ENCODE measurements at places on chromosomes 1 and 21.

DNA sequence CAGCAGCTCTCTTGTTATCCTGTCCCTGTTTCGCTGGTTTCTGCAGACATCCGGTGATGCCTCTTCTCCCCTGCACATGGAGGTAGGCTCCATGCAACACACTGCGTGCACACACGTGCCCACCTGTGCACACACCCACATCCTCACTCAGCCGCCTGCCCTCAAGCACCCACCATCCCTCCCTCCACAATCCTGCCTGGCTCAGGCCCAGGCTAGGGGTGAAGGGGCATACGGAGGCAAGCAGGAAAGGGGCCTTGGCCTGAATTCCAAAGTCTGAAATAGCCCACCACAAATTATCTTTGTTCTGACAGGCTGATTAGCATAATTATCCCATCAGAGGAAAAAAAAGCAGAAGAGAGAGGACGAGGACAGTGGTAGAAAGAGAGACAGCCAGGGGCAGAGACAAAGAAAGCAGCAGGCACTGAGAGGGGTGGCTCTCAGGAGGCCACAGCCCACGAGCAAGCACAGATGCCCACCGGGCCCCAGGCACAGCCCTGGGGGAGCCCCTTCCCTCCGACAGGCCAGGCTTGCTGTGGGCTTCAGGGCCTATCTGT, 73.2 kb downstream of the GRIK3 start:
- no peak overlapping the region for H3K4me3 ChIP-seq
- no peaks in the 10 kb centered on the region for H3K36me3 ChIP-seq
- no peaks in the 10 kb centered on the region for H3K4me1 ChIP-seq
- no peak for DNase-seq

GRCh38 chr1:202266061-202266765, 72.6 kb downstream of the LGR6 start:
- H3K27me3 ChIP-seq: peaks cover 79% of the 10 kb centered on the region
- no peak overlapping the region for H3K27ac ChIP-seq
- no peak overlapping the region for H3K4me3 ChIP-seq
- H3K36me3 ChIP-seq: no peaks in the 10 kb centered on the region
- DNase-seq: no peak

- no peak overlapping the region for H3K4me3 ChIP-seq
- H3K4me1 ChIP-seq: no peaks in the 10 kb centered on the region
- no peak for DNase-seq
- H3K27ac ChIP-seq: no peak overlapping the region
Observed at GRCh38 chr1:41874903-41875411, 43.8 kb downstream of the HIVEP3 start.

DNA sequence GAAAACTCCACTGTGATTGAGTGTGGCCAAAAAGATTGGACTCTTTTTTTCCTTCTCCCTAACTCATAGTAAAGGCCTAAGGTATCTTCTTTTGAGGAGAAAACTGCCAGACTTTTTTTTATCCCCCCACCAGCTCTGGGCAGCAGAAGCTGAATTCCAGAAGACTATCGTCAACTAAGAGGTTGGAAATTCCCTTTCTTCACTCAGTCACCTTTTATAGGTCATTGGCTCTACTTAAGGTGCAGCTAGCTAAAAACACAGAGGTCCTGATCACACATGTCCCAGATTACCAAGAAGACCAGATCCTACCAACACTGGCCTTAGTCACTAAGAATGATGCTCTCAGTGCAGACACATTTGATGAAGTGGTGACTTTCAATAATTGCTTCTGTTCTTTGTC, 1441.2 kb downstream of the PLA2G4A start:
- no peak overlapping the region for H3K4me3 ChIP-seq
- no peaks in the 10 kb centered on the region for H3K36me3 ChIP-seq
- H3K27me3 ChIP-seq: no peaks in the 10 kb centered on the region
- H3K27ac ChIP-seq: no peak overlapping the region
- no peak for DNase-seq
- H3K4me1 ChIP-seq: no peaks in the 10 kb centered on the region

DNA sequence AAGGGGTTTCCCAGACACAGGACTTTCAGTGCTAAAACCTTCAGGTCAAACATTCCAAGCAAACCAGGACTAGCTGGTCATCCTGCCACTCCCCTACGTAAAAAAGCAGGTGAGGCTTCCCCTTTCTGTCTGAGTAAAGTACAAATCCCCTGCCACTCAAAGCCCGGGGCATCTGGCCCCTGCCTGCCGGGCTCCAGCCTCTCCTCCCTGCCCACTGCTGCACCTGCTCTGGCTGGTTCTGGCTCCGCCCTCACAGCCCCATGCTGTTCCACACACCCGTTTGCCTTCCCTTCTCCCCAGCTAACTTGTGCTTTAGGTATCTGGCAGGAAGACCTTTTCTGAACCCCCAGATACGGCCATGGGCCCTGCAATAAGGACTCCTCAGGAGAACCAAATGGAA, 23.3 kb upstream of the S100A7 start:
- H3K36me3 ChIP-seq: no peaks in the 10 kb centered on the region
- H3K27ac ChIP-seq: peak overlapping the region; percentile 59
- no peaks in the 10 kb centered on the region for H3K27me3 ChIP-seq
- no peak overlapping the region for H3K4me3 ChIP-seq
- H3K4me1 ChIP-seq: no peaks in the 10 kb centered on the region

DNA sequence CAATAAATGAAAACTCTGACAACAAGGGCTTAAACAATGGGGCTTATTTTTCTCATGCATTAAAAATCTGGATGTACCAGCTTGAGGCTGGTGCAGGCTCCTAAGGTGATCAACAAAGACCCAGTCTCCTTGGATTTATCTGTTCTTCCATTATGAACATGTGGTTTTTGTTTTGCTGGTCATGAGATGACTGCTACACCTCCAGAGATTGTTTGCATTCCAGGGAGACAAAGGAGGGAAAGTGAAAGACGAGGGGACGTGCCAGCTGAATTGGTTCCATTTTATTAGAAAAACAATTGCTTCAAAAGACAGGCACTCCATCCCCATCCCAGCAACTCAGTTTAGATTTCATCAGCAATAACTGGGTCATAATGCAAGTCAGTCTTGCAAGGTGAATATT, 90.9 kb upstream of the KCNK1 start:
- DNase-seq: no peak
- H3K36me3 ChIP-seq: no peaks in the 10 kb centered on the region
- no peak overlapping the region for H3K4me3 ChIP-seq
- H3K27ac ChIP-seq: no peak overlapping the region

DNA sequence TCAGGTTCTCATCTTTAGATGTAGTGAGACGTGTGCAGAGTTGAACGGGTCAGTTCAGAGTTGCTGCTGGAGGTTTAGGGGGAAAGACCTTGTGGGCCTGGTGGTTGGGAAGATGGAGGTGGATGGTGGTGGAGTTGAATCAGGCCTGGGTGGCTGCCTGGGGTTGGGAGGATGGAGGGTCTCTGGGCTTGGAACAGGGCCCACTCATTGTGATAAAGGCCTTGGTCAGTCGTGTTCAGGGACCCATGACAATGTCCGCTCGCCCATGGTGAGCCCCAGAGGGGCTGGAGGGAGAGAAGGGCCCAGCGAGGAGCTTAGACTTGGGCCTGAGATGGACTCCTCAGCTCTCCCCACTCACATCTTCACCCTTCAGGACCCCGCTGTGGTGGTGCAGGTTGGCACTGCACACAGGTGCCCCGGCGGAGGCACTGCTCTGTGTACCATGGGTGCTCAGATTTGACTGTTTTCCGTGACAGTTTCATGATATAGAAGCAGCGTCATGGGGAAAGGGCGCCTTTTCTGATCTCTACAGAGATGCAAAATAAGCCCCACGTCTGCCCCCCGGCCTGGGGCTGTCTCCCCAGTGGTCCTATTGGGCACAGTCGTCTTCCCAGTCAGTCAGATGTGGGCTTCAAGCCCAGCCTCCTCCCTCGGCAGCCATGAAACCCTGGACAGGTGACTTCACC, 39.2 kb downstream of the DISP3 start:
- no peaks in the 10 kb centered on the region for H3K27me3 ChIP-seq
- no peaks in the 10 kb centered on the region for H3K4me1 ChIP-seq
- H3K27ac ChIP-seq: no peak overlapping the region
- DNase-seq: no peak
- no peak overlapping the region for H3K4me3 ChIP-seq

GRCh38 chr1:93750955-93751354, 69.3 kb upstream of the BCAR3 start:
- DNase-seq: no peak
- no peaks in the 10 kb centered on the region for H3K27me3 ChIP-seq
- no peak overlapping the region for H3K27ac ChIP-seq
- H3K36me3 ChIP-seq: no peaks in the 10 kb centered on the region
- H3K4me1 ChIP-seq: peaks cover 4% of the 10 kb centered on the region
- H3K4me3 ChIP-seq: no peak overlapping the region

- no peak overlapping the region for H3K4me3 ChIP-seq
- H3K36me3 ChIP-seq: no peaks in the 10 kb centered on the region
- DNase-seq: no peak
- no peaks in the 10 kb centered on the region for H3K27me3 ChIP-seq
- H3K4me1 ChIP-seq: peaks cover 9% of the 10 kb centered on the region
- H3K27ac ChIP-seq: no peak overlapping the region
Observed at GRCh38 chr1:97630948-97631347, 289.9 kb downstream of the DPYD start.

DNA sequence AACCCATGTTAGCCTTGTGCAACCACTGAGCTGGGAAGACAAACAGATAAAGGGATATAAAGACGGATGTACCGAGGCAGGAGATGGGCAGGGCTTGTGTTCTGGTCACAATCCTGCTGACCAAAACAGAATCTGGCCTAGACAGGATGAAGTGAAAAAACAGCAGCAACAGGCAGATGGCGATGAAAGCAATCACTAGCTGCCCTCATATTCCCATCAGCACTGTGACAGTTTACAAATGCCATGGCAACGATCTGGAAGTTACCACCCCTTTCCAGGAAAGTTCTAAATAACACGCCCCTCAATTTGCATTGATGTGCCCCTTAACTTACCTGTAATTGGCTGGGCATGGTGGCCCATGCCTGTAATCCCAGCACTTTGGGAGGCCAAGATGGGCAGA, 40.6 kb upstream of the CD46 start:
- H3K27me3 ChIP-seq: no peaks in the 10 kb centered on the region
- no peak for DNase-seq

DNA sequence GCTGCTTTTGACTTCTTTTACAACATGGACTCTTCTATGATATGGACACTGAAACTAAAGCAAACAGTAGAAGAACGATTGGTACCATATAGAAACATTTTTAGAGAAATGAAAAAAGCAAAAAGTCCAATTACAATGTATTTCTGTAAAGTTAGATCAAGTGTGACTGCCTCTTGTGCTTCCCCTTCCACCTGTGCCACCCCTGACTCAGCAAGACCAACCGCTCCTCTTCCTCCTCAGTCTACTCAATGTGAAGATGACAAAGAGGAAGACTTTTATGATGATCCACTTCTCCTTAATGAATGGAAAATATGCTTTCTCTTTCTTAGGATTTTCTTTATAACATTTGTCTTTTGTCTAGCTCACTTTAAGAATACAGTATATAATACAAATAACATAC, 66.9 kb downstream of the PHTF1 start:
- no peaks in the 10 kb centered on the region for H3K4me1 ChIP-seq
- H3K4me3 ChIP-seq: no peak overlapping the region
- H3K27ac ChIP-seq: no peak overlapping the region
- H3K27me3 ChIP-seq: no peaks in the 10 kb centered on the region
- DNase-seq: no peak

GRCh38 chr1:3714284-3714741, 37.9 kb upstream of the CCDC27 start:
- H3K27ac ChIP-seq: no peak overlapping the region
- peaks cover 99% of the 10 kb centered on the region for H3K27me3 ChIP-seq
- no peak overlapping the region for H3K4me3 ChIP-seq

GRCh38 chr21:34593954-34594531, 20.9 kb downstream of the RCAN1 start:
- H3K36me3 ChIP-seq: no peaks in the 10 kb centered on the region
- H3K4me1 ChIP-seq: no peaks in the 10 kb centered on the region
- no peaks in the 10 kb centered on the region for H3K27me3 ChIP-seq
- peak overlapping the region; percentile 76 for H3K27ac ChIP-seq
- no peak for DNase-seq

- no peaks in the 10 kb centered on the region for H3K36me3 ChIP-seq
- no peak for DNase-seq
- no peak overlapping the region for H3K4me3 ChIP-seq
Observed at GRCh38 chr21:36548866-36549265, 68.9 kb upstream of the CLDN14 start.

DNA sequence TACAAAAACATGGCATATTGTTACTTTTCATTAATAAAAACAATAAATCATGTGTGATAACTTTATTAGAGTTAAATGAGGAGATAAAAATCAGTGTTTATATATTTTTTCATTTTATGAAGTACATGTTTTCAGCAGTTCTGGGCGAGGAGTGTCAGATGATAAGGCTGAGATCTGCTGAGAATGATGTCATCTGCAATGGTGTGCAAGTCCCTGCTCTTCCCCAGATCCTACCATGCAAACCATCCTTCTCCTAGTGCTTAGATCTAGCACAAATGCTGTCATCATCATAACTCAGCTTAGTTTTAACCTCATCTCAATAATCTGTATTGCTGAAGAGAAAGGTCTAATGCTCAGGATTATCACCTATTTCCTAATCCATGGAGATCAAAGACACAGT, 214.4 kb upstream of the DAB1 start:
- H3K4me3 ChIP-seq: no peak overlapping the region
- H3K4me1 ChIP-seq: no peaks in the 10 kb centered on the region
- H3K27me3 ChIP-seq: no peaks in the 10 kb centered on the region
- H3K27ac ChIP-seq: no peak overlapping the region

DNA sequence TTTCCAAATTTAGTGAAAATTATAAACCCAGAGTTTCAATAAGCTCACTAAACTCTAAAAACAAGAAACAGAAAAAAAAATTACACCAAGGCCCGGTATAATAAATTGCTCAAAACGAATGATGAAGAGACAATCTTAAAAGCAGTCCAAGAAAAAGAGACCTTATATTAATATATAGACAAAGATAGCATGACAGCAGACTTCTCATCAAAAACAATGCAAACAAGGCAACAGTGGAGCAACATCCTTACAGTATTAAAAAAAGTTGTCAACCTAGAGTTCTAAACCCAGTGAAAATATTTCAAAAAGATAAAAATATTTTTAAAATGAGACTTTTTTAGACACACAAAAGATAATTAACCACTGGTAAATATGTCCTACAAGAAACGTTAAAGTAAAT, 46.7 kb downstream of the KIFAP3 start:
- no peak overlapping the region for H3K4me3 ChIP-seq
- H3K4me1 ChIP-seq: no peaks in the 10 kb centered on the region
- H3K36me3 ChIP-seq: no peaks in the 10 kb centered on the region
- H3K27me3 ChIP-seq: no peaks in the 10 kb centered on the region
- no peak for DNase-seq
- no peak overlapping the region for H3K27ac ChIP-seq

DNA sequence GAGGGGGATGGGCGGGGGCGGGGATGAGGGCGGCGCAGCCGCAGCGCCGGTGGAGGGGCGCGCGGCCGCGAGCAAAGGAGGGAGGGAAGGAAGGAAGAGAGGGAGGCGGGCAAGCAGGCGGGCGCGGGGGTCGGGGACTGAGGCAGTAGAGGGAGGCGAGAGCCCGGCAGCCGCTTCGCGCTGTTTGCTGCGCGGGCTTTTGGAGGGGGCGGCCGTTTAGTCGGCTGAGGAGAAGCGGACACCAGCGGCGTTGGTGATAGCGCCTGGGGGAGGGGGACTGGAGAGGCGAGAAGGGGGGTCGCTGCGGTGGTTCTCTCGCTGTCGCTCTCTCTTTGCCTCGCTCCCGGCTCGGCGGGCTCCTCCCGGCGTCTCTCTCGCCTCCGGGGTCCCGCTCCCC, at the start of gene HS2ST1:
HS2ST1 (plus strand) TSS at position 35 of the 397 bp plus-strand sequence.
- H3K4me3 ChIP-seq: peak within 1 kb of the TSS; percentile 79
- H3K4me1 ChIP-seq: peaks cover 39% of the 10 kb centered on the region
- DNase-seq: no peak
- H3K27ac ChIP-seq: peak within 1 kb of the TSS; percentile 93
- no peaks in the 10 kb centered on the region for H3K36me3 ChIP-seq

GRCh38 chr1:38062361-38063288, 16.0 kb upstream of the POU3F1 start:
- no peak for DNase-seq
- no peak overlapping the region for H3K27ac ChIP-seq
- no peak overlapping the region for H3K4me3 ChIP-seq
- H3K27me3 ChIP-seq: no peaks in the 10 kb centered on the region
- no peaks in the 10 kb centered on the region for H3K36me3 ChIP-seq
